ENCODE measurements at places on chromosomes 5 and 9.

GRCh38 chr9:135253305-135254004 lies 166.0 kb downstream of the OLFM1 start:
- no peak for DNase-seq

DNA sequence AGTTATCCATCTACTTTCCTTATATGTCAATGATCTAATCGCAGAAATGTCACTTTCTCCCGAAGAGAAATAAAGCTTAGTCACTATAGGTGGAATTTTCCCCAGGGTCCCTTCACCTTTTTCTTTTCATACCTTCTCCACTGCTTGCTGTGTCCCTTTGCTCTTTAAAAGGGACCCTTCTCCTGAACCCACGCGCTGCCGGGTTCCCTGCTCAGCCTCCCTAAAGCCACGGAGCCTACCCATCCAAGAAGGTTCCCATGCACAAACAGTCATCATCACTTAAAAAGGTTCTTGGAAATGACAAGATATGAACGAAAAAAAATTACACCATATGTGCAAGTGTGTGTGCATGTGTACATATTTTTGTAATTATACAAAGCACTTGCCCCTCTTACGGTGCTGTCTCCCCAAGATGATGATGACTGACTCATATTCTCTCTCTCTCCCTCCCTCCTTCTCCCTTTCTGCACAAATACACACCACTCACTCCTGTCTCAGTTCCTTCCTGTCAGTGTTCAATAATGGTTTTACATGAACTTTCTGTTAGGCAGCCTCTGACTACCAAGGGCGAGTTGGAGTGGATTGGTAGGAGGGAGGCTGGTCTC lies 1.5 kb upstream of the PTPRD start:
- DNase-seq = no peak

GRCh38 chr9:91840469-91840868 lies 109.6 kb downstream of the ROR2 start:
- DNase-seq = no peak

- no peak for DNase-seq
Measured at GRCh38 chr5:63263411-63263810, 684.8 kb downstream of the LRRC70 start.

- no peak for DNase-seq
Measured at GRCh38 chr5:38465061-38465460, 91.4 kb downstream of the LIFR start.
